ENCODE measurements at places on chromosomes 11 and 22. TPM values are rescaled to one million over a fixed set of nuclear protein-coding genes. Genes with fewer than 3 reads are reported as not detected.

MPZL3 gene
- total RNA-seq, result 0.49 TPM

ABCC8 gene
- 1.4 TPM for total RNA-seq

AIP gene
- 48.9 TPM for total RNA-seq

ELFN2 gene
- total RNA-seq, result 9.6 TPM

LARGE1 gene
- 2.4 TPM for total RNA-seq

OR6T1 gene
- total RNA-seq, result not detected

LINC01488 gene
- total RNA-seq, result not detected

DBX1 gene
- not detected for total RNA-seq

FXYD2 gene
- 21.4 TPM for total RNA-seq

FOLR3 gene
- 0.45 TPM for total RNA-seq

ANGPTL5 gene
- total RNA-seq, result not detected

STK33 gene
- total RNA-seq, result 4.0 TPM

MUC6 gene
- total RNA-seq, result not detected

IPO7 gene
- 114 TPM for total RNA-seq

OR2AG1 gene
- not detected for total RNA-seq

NPAS4 gene
- total RNA-seq, result not detected

IL10RA gene
- total RNA-seq, result 0.06 TPM

HBB gene
- total RNA-seq, result not detected

MRGPRF gene
- total RNA-seq, result not detected

FOXRED2 gene
- 14.2 TPM for total RNA-seq

APOL3 gene
- not detected for total RNA-seq

ENTHD1 gene
- total RNA-seq, result not detected

APOA5 gene
- not detected for total RNA-seq

SCO2 gene
- 7.5 TPM for total RNA-seq

UNC93B1 gene
- 89.7 TPM for total RNA-seq

Measured in A549 treated with ZK216348 at 1 μM for 4 hours (cell line).